PC-9 (cell line): ENCODE measurements at places on chromosomes 5 and 9. TPM values are rescaled to one million over a fixed set of nuclear protein-coding genes. Genes with fewer than 3 reads are reported as not detected.

Gene TOMM5
- total RNA-seq, result 60.0 and 78.2 TPM in 2 replicates

Gene TAS2R1
- not detected in 2 replicates for total RNA-seq

Gene TERT
- 0.74 and 2.2 TPM in 2 replicates for total RNA-seq

DNA sequence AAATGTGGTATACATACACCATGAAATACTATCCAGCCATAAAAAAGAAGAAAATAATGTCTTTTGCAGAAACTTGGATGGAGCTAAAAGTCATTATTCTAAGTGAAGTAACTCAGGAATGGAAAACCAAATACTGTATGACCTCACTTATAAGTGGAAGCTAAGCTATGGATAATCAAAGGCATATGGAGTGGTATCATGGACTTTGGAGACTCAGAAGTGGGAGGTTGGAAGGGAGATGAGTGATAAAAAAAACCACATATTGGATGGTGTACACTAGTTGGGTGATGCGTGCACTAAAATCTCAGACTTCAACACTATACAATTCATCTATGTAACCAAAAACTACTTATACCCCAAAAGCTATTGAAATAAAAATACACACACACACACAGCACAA is 24.5 kb downstream of the ADAMTS12 start:
- no peak for DNase-seq

GRCh38 chr9:76717176-76717575 is 47.1 kb upstream of the PCA3 start:
- no peak for DNase-seq

DNA sequence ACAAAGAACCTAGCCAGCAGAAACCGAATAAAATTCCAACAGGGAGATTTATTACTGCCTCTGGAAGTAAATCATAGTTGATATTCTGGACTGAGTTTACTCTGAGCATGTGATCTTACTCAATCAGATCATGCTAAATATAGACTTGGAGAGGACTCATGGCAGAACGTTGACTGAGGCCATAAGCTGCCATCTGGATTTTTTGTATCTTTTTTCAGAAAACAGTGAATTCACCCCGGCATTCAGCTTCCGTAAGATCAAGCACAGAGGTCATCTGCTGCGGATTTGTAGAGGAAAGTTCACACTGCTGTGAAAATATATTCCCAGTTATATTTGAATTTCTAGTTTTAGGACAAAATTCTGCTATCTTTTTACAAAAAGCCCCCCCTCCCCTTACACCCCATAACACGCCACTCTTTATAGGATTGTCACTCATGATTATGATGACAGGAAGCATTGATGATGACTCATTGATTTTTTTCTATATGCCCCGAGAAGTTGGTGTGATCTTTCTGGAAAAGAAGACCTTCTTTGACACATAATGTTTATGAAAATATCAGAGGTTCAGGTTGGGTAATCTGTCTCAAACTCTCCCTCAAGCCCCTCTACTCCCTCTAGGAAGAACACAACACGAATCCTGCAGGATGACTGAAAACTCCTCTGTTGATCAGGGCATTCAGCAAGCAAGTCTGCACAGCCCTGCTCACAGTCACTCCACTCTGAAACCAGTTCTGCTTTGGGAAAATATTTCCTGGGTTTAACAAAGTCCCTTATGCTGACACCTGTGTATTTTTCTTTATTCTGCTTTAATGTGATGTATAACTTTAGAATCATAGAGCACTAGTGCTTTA is 70.8 kb downstream of the NXNL2 start:
- DNase-seq, result no peak

- no peak for DNase-seq
Observed at GRCh38 chr5:102545175-102545574, 46.4 kb upstream of the SLCO6A1 start.

- no peak for DNase-seq
Observed at GRCh38 chr9:90903766-90904424, 102.3 kb downstream of the SYK start.

DNA sequence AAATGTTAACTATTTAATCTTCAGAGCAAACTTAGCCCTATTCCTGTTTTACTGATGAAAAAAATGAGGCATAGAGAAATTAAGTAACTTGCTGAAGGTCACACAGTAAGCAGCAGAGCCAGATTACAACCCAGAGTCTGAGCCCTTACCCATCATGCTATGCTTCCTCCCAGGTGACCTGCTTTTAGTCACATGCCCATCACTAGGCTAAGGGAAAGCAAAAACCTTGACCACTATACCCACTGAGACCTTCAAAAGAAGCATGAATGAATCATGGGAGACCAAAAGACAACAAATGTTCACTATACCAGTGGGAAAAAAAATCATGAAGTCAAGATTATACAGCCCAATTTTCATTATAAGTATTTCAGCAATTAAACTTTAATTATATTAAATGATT is 5.3 kb upstream of the HAUS6 start:
- no peak for DNase-seq

DNA sequence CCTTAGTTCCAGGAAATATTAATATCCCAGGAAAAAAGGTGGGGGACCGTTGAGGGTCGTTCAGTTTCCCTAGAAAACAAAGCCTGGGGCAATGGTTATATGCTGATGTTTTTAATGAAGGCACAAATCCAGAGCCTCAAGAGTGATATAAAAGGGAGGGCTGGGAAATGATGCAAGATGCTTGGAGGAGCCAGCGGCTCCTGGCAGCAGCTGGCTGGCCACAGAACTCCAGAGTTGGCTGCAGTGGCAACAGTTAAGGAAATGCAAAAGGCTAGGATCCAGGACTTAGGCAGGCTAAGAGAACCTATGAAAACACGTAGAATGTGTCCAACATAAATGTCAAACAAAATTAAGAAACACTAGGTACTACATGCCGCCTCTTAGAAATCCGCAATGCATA is 31.0 kb upstream of the B4GALT1 start:
- DNase-seq, result no peak

DNA sequence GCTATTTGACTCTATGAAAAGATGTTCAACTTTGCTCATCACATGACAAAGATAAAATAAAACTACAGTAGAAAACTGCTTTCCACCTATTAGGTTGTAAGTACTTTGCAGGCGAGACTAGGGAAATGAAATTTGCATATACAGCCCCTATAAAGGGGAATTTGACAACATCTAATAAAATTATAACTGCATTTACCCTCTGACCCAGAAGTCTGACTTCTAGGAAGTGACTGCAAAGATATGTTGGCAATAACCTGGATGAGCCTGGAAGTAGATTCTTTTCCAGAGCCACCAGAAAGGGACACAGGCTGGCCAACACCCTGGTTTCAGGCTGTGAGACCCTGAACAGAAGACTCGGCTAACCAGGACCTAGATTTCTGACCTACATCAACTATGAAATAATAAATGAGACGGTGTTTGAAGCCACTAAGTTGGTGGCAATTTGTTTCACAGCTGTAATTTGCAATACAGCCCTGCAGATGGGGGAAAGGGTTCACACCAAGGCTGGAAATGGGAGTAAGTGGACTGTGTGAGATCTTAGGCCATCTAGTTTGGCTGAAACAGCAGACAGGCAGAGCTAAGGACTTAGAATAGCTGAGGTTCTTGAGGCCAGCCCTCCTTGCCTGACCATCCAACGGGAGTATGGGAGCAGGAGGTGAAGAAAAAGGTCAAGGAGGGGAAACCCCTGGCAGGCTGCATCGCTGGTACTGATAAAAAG is 106.6 kb downstream of the SIL1 start:
- DNase-seq, result no peak

DNA sequence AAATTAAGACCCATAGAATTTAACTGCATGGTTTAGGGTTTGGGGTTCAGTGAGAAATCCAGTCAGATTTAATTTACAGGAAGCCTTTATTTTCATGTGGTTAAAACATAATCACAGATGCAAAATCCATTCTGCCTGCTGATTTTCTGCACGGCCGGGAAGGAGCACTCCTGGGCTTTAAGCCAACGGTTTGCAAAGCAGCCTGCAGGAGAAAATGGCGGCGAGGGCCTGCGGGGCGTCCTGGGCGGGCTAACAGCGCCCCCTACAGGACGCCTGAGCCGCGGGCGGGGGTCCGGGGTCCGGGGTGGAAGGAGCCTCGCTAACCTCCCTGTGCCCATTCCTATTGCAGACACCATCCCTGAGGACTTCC is 47.6 kb downstream of the THBS4 start:
- DNase-seq, result peak; percentile 72

DNA sequence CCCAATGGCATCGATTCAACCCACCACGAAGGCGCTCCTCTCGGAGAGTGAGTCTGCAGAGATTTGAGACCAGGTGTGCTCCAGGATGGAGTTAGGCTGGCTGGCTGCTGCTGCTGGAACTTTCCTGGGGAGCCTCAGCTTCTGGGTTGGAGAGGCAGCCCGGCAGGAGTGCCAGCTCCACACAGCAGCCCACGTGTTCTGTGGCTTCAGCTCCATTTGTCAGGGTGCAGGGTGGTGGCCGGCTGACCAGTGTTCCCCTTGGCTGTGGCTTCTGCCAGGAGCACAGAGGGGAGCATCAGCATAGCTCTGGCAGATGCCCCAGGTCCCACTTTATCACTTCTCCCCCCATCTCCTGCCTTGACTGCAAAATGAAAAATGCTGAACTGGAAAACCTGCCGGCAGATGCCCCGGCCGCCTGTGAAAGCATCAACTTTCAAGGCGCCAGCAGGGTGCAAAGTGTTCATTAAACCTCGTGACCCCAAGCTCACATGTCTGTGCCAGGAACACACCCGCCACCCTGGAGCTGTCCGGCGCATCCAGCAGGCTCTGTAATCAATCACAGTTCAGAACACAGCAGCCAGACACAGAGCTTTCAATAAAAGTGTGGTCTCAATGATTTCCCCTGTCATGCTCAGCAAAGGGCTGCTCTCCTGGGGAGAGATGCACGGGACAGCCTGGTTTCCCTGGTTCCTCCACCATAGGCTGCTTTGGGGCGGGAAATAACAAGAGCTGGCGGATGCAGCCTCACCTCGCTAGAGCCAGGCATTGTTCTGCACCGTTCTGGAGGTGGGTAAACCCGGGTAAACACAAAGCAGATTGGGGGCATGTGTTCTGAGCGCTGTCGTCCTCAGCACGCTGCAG is 53.2 kb downstream of the TRIP13 start:
- no peak for DNase-seq
